ENCODE measurements at places on chromosomes 16 and 17.

DNA sequence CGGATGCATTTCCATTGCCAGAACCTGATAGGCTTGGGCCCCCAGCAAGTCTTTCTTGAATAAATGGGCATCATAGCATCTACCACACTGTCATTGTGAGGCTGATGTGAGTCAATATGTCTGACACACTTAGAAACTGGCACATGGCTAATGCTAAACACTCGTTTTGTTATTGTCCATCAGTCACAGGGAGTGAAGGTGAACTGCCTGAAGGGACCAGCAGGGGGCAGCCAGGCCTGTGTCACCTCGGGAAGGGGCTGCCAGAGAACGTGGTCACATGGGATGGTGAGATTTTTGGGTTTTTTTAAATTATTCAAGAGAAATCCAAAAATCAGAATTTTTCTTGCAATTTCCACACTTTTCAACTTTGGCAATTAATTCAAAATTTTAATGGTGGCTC lies 831 bp upstream of the RCVRN start:
- DNase-seq = no peak

DNA sequence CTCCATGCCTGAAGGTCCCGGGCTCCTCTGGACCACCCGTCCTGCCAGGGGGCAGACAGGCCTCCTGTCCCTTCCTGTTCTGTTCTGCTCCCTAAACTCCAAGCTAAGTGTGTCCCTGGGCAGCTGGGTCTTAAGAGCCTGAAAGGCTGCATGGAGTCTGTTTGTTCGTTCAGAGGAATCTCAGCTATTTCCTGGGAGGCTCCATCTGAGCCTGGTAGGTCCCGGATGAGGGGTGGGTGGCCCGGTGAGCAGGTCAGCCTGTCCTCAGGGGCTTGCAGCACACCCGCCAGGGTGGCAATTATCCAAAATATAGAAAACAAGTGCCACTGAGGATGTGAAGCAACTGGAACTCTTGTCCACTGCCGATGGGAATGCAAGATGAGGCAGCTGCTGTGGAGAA lies 12.6 kb downstream of the ACTG1 start:
- DNase-seq = no peak

- DNase-seq = no peak
Measured at GRCh38 chr16:29905668-29906067, 5.4 kb downstream of the ASPHD1 start.

- DNase-seq = no peak
Measured at GRCh38 chr16:88760424-88761142, 24.4 kb downstream of the PIEZO1 start.

GRCh38 chr17:47820033-47820789 lies 1.4 kb downstream of the OSBPL7 start:
- no peak for DNase-seq

DNA sequence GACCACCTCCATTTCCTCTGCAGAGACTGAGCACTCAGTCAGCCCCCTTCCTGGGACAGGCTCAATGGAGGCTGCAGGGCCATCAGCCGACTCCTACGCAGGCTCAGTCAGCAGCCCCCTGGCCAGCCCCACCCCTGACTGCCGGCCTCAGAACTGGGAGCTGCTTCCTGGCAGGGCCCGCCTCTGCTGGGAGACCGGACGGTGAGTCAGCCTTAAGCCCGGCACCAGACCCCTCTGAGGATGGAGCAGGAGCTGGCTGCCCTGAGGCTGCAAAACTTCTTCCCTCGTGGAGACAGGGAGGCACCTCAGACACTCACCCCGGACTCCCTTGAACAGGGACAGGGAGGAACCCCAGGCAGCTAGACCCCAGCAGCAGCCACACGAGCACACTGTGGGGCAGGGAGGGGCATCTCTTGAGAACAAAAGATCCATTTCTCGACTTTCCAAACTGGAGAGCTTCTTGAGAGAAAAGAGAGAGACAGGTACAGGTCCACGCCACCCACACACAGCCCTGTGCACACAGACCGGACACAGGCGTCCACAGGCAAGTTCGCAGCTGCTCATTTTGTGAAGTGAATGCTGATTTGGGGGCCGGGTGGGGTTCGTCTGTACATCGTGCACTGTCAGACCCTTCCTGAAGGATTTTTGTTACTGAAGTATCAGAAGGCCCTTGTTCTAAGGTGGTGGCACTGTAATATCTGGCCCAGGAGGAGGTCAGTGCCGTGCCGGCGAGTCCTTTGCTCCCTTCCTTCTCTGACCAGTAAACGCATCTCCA lies 1.3 kb upstream of the TUBB3 start:
- peak; percentile 90 for DNase-seq

- no peak for DNase-seq
Measured at GRCh38 chr16:68478526-68479250, 30.4 kb upstream of the SMPD3 start.

- DNase-seq = peak; percentile 41
Measured at GRCh38 chr16:57590654-57591085, 37.8 kb upstream of the ADGRG1 start.

DNA sequence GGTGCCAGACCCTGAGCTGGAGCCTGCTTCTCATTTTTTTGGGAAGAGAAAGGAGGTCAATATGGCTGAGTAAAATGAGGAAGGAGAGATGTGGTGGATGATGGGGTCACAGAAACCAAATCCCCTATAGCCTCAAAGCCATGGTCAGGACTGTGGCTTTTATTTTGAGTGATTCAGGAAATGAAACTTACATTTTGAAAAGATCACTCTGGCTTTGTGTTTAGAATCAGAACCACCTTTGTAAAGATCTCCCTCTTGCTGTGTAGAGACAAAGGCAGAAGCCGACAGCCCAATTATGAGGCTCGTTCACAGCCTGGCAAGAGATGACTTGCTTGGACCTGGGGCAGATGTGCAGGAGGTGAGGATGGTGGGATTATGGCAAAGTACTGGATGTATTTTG lies 121.6 kb upstream of the ANKFN1 start:
- no peak for DNase-seq

GRCh38 chr16:27778926-27779570 lies 229.1 kb downstream of the KATNIP start:
- no peak for DNase-seq

GRCh38 chr16:84484579-84485254 lies 19.7 kb downstream of the MEAK7 start:
- no peak for DNase-seq

DNA sequence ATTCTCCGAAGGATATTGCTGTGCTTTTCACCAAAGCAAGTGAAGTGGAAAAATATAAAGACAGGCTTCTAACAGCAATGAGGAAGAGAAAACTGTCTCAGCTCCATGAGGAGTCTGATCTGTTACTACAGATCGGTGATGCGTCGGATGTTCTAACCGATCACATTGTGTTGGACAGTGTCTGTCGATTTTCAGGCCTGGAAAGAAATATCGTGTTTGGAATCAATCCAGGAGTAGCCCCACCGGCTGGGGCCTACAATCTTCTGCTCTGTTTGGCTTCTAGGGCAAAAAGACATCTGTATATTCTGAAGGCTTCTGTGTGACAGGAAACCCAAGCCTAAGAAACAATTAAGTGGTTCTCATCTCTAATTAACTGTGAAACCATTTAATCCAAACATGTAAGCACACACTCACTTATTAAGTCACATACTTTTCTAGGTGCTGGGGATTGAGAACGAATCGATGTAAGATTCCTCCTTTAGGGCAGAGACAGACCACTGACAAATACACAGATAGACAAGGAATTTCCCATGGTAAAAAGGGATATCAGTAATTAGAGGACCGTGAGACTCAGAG lies 22.8 kb downstream of the SLFN5 start:
- no peak for DNase-seq

- DNase-seq = no peak
Measured at GRCh38 chr16:89119661-89120141, 26.0 kb downstream of the ACSF3 start.

- no peak for DNase-seq
Measured at GRCh38 chr16:88869673-88869980, 3.2 kb upstream of the PABPN1L start.

GRCh38 chr16:52446080-52446479 lies 100.9 kb downstream of the TOX3 start:
- DNase-seq = no peak

DNA sequence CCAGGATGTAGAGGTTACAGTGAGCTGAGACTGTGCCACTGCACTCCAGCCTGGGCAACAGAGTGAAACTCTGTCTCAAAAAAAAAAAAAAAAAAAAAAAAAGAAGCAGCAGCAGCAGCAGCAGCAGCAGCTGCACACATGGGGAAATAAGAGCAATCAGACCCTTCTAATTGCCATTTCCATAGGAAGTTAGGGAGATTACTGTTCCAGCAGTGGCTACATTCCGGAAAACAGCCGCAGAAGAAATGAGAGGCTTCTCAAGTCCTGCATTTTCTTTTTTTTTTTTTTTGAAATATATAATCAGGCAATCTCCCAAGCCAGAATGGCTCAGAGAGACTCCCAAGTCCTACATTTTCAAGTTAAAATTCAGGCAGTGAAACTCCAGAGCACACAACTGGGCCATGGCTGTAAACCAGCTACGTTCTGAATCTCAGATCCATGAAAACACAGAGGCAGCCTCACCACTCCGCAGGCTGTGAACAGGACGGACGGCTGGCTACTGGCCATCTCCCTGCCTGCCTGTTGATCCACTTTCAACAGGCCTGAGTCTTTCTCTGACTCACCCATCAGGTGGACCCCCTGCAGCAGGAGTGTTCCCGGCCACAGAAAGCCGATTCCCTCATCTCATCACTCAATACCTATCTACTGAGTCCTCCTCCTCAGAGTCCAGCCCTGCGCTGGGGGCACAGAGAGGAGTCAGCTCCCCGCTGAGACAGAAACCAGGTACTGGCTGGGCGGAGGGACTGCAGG lies 15.0 kb downstream of the TRPV1 start:
- no peak for DNase-seq

- no peak for DNase-seq
Measured at GRCh38 chr16:85491058-85491771, 121.9 kb upstream of the GSE1 start.

GRCh38 chr16:50676684-50677225 lies 4.4 kb downstream of the SNX20 start:
- DNase-seq = no peak

DNA sequence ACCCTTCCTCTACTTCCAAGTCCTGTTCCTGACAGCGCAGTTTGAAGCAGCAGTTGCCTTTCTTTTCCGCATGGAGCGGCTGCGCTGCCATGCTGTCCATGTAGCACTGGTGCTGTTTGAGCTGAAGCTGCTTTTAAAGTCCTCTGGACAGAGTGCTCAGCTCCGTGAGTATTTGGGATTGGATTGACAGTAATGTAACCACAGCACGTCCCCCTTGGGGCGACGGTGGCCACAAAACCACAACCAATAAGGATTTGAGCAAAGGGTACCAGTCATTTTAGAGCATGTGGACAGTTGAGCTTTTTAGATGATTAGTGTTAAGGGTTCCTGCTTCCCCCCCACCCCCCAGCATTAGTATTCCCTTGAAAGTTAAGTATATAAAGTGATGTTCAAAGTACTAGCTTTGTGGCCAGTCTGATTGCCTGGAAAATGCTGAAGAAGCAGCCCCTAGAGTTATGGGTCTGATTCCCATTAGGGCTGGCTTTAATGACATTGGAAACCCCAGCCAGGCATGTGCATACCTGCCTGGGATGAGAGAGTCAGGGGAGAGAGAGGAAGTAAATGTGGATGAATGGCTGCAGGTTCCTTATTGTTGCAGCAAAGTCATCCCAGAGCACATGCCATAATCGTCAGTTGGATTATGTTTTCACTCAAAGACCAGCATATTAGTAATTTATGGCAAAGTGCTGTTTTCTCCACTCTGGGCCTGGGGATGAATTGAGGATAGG lies 31.6 kb upstream of the SLC12A3 start:
- DNase-seq = no peak

DNA sequence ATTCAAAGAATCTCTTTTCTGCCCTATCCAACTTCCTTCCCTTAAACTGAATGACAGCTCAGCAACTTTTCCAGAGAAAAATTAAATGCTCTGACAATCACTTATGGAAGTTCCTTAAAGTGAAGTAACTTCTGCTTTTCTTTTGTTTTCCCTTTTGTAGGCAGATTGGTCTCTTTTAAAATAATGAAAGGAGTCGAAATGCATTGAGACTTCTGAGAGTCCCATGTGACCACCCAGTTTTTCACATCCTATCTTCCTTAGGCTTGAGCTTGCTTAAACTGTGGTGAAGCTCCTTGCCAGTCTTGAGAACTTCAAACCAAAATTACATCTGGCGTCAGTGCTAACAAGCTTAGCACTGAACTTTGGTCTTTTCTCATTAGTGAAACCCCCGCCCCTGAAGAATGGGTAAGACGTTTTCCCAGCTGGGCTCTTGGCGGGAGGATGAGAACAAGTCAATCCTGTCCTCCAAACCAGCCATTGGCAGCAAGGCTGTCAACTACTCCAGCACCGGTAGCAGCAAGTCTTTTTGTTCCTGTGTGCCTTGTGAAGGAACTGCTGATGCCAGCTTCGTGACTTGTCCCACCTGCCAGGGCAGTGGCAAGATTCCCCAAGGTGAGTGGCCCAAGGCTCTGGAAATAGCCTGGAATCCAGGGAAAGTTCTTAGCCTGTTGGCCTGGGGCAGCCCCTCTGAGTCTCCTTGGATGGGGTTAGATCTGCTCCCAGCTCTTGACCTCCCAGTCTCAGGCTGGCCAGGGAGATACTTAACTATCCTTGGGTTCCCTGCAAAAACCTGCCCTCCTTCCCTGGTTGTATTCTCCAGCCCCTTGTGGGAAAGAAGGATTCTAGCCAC lies 1.2 kb downstream of the TMEM106A start:
- no peak for DNase-seq

GRCh38 chr16:10617662-10618420 lies 37.4 kb upstream of the EMP2 start:
- no peak for DNase-seq

- DNase-seq = no peak
Measured at GRCh38 chr17:68359791-68360535, 68.7 kb downstream of the ARSG start.

DNA sequence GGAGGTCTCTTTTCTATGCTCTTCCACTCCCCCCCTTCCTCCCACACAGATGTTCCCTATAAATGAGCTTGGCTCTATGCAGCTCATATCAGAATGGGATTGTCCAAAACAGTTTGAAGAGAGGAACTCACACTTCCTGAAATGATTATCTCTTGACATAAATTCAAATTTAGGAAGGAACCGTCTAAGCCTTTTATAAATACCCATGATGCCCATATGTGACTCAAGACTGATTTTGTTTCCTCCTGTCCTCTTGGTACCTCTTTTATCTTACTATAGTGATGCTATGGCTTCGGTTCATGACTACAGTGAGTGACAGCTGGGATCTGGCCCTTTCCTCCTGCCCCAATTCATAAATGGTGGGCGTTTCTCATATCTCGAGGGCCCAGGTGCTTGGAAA lies 16.6 kb upstream of the TERF2 start:
- DNase-seq = no peak

- no peak for DNase-seq
Measured at GRCh38 chr16:27646806-27647205, 96.9 kb downstream of the KATNIP start.

- DNase-seq = no peak
Measured at GRCh38 chr16:56372013-56372634, 53.2 kb downstream of the AMFR start.

All from RCC 7860 (cell line).